Activated CD4-positive, alpha-beta T cell treated with anti-CD3 and anti-CD28 coated beads, Interleukin-2, amount 10 ng/mL, durations not matched to agents 24 days and 14 days (primary cell): ENCODE measurements at places on chromosomes 6 and 20. TPM values are rescaled to one million over a fixed set of nuclear protein-coding genes. Genes with fewer than 3 reads are reported as not detected.

Gene MEP1A
- total RNA-seq, result not detected in 2 replicates

Gene FAM209B
- 1.3 and 1.5 TPM in 2 replicates for total RNA-seq

Gene GABRR1
- not detected in 2 replicates for total RNA-seq

Gene CTCFL
- not detected in 2 replicates for total RNA-seq

Gene UBD
- total RNA-seq, result 0.49 and 0.62 TPM in 2 replicates

Gene PPIL1
- 65.0 and 65.1 TPM in 2 replicates for total RNA-seq
